C1 segment of cervical spinal cord (tissue), 14 donors: ENCODE measurements at places on chromosomes 2 and 18.

DNA sequence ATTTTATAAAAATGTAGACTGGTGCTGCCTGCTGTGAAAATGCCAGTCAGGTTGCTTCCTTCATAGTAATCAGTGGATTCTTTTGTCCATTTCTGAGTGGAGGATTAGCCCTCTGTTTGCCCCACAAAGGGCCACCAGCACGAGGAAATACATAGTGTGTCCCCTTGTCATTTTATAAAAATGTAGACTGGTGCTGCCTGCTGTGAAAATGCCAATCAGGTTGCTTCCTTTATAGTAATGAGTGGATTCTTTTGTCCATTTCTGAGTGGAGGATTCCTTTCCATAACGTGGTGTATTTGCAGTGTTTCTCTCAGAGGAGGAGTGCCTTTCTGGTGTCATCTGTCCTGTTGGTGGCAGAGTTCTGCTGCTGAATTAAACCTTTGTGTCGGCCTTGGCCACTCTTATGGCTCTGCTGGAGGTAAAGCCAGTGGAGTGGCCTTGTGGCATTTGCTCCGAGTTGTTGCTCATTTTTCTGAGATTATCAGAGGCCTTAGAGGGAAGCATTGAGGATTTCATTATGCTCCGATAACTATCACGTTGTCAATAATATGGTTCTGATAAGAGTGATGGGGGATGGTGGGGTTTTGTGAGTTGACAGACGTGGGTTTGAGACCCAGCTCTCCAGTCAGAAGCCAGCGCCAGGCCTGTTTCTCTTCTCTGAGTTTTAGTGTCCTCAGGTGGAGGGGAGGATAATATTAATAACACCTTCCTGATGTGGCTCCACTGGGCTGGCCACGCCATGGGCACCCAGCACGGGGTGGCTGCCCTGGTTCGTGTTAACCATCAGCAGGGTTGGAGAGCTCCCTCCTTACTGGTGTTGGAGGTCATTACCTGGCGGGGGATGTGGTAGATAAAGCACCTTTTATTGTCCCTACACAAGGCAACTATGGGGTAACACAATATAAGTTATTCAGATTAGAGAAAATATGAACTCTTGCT is 96.6 kb downstream of the NEDD4L start:
- peak; percentile 8 for DNase-seq

- no peak for DNase-seq
These were observed 200.7 kb downstream of the RAD51AP2 start for GRCh38 chr2:17317439-17317976.

GRCh38 chr2:207231106-207231865 is 65.5 kb upstream of the KLF7 start:
- no peak for DNase-seq

DNA sequence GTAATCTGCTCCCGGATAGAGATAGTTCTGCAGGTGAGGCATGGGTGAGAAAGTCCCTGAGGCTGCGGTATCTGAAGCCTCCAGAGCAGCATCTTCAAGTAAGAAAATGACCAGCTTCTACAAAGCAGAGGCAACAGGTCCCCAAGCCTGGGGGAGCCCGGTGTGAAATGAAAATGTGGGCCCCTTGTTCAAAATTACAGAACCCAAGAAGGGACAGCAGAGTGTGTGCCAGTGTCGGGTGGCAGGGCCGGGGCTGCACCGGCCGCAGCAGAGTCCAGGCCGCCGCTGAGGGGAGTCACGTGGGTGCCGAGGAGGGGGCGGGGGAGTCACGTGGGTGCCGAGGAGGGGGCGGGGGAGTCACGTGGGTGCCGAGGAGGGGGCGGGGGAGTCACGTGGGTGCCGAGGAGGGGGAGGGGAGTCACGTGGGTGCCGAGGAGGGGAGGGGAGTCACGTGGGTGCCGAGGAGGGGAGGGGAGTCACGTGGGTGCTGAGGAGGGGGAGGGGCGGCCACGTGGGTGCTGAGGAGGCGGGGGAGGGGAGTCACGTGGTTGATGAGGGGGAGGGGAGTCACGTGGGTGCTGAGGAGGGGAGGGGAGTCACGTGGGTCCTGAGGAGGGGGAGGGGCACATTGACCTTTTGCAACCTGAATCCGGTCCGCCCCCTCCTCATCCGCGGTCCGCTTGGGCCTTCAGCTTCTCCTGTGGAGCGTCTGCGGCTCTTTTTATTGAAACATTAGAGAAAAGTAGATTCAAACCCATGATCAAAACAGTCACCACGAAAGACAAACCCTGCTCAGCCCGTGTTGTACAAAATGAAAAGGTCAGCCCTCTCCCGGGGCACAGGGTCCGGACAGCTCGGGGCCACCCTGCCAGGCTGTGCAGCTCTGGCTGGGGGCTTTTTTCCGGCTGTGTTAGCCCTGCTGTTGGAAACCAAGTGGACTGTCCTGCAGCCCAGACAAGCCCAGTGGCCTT is 10.4 kb downstream of the COLEC11 start:
- DNase-seq, result no peak

- peak; percentile 25 for DNase-seq
These were observed 93.0 kb upstream of the MCFD2 start for GRCh38 chr2:47008381-47009252.

- DNase-seq, result no peak
These were observed 337.9 kb upstream of the SALL3 start for GRCh38 chr18:78641689-78642231.

GRCh38 chr18:59502274-59503175 is 143.5 kb upstream of the LMAN1 start:
- no peak for DNase-seq

GRCh38 chr18:10317864-10318690 is 136.4 kb upstream of the APCDD1 start:
- DNase-seq, result no peak
